ENCODE measurements at places on chromosomes 12 and 14.

DNA sequence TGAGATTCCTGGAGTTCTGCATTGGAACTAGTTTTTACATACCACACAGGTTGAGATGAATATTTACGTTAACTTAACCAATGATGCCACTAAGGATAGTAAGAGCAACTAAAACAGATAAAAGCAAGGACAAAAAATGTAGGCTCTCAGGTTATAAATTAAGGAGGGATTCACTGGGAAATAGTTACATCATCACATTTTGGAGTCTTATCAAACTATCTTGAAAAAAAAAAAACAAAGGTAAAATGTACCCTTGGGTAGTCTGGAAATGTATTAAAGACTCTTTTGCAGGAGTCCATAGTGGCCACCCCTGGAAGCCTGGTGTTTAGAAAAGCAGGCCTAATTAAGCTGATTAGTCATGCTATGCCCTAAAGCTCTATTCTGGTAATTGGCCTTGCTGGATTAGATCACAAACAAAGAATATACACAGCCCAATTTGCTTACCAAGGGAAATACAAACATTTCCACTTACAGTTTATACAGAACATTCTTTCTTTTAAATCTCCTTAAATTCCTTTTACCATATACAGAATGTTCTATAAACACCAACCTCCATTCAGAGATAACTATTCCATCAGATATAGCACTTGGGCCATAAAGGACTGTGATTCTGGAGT lies 39.3 kb downstream of the SLC25A47 start:
- no peak for DNase-seq

DNA sequence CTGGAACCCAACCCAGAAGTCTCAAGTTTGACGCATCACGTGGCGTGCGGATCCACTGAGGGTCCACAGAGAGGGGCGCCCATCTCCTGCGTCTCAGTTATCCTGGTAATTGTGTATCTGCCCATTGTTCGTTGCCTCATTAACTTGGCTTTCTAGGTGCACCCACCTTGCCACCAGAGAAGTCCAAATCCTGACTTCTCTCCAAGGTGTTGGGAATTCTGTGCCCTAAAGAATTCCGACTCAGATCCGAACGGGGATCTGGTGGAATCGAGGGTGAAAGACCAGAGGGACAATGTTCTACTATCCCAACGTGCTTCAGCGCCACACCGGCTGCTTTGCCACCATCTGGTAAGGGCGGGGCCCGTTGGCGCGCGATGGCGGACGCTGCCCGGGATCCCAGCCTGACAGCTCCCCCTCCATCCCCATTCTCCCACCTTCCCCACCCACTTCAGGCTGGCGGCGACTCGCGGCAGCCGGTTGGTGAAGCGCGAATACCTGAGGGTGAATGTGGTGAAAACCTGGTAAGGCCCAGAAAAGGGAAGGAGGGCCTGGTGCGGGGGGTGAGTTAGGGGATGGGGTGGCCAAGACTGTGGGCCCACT lies 481 bp downstream of the REC8 start:
- peak; percentile 36 for DNase-seq

GRCh38 chr12:87274594-87275245 lies 754.5 kb downstream of the C12orf50 start:
- no peak for DNase-seq

DNA sequence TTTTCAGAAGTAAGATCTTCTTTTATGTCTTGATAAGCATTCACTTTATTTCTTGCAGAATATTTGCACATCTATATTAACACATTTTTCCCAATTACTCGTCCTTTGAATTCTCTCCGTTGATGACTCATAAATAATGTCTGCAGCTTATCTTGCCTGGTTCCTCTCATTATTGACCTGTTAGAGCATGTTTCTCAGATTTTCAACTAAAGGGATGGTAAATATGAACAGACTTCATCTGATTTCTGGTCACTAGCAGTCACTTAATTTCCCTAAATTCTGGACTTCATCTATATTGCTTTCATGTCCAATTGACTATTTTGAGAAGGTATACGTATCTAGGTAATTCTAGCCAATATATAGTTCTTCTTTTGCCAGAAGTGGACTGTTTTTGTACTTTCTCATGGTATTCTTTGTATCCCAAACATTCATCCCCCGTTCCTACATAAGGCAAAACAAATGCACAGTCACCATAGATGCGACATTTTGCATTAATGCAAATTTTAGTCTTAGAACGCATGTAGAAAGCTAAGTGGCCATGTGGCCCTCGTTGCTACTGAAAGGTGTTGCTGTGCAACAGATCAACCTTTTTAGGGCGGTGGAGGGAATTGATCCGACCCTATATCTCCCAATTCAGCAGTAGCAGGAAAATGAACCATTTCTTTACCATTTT lies 6.2 kb downstream of the PIK3C2G start:
- DNase-seq = no peak

DNA sequence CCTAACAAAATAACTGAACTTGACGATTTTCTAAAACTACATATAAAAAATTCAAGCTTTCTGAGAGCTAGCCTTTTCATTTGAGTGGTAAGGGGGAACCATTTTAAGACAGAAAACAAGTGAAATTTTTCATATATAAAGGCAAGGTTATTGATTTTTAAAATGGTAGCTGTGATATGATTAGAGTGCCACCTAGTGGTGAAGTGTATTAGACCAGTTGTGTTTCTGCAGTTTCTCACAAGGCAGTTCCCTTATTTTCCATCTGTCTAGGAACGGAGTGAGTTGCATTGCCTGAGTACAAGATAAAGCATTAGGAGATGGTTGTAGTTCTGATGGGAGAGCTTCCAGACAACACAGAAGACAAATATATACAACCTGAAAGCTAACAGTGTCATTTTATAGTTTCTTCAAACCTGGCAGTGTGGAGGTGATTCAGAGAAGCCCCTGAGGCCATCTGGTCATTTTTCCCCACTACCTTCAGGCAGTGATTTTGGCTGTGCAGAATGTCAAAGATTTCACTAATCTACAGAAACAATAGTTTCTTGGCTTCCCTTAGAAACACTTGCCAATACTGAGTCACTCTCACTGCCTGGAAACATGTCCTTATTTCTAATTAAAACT lies 180.8 kb downstream of the C12orf50 start:
- DNase-seq = no peak

DNA sequence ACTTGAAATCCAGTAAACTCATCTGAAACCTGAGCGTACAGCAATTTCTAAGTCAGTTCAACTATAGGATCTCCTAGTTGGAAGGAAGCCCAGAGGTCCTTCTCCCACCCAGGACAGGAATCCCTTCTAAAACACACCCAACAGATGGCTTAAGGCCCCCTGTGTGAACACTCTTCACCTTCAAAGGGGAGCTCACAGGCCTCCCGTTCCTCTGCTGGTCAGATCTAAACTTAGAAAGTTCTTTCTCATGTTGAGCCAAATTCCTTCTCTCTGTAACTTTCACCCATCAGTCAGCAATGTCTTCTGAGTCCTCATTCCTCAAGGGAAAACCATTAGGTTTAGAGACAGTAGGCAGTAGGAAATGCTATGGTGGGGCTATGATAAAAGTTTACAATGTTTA lies 355.2 kb downstream of the PCNX1 start:
- no peak for DNase-seq

- DNase-seq = no peak
Measured at GRCh38 chr14:58258156-58258555, 13.5 kb downstream of the PSMA3 start.

DNA sequence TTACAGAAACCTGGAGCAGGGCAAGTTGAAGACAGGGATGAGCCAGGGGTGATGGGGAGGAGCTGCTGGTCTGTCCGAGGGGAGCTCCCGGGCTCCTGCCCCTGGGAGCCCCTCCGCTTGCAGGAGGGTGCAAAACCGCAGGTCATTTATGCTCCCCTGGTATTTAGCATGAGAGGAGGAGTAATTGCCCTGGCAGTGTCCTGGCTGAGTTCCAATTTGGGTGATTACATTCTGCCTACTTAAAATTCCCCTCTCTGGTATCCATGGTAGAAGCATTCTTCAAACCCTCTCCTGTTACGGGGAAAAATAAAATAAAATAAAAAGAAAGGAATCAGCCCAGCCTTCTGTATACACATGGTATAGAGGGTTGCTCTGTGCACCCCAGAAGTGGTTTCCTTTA lies 61.7 kb upstream of the VRK1 start:
- DNase-seq = no peak

DNA sequence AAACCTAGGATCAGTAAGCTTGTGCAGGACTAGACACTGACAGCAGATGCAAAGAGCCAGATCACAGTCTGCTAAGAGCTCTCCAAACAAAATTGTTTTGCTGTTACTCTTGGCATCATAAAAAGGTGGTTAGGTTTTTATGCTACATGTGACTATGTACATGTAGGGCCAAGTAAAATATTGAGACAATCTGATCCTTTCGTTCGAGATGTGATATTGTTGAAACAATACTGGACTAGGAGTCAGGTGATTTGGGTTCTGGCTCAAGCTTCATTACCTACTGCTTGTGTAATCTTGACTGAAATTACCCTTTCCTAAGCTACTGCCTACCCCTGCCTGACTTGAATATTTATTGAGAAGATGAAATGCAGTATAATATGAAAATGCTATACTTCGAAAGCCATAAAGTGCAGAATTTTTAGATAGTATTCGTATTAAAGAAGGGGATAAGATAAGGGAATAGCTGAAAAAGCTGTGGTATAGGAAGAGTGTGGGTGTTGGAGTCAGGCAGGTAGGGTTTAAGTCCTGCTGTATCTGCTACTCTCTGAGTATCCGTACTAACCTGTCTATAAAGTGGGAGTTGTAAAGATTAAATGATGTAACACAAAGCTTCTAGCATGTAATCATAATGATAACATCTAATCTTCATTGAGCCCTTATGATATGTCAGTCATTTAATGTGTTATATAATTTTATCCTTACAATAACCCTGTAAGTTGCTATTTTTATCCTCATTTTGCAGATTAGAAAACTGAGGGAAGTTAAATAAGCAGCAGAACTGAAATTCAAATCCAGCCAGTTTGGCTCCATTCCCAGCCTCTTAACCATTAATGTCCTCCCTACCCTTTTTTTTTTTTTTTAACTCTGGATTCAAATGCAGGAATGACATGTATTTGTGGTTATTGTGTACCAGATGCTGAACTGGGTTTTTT lies 38.6 kb upstream of the ATF1 start:
- DNase-seq = no peak

- no peak for DNase-seq
Measured at GRCh38 chr14:38404100-38404541, 148.2 kb upstream of the CLEC14A start.

- no peak for DNase-seq
Measured at GRCh38 chr14:95835121-95835730, 41.4 kb upstream of the TUNAR start.

DNA sequence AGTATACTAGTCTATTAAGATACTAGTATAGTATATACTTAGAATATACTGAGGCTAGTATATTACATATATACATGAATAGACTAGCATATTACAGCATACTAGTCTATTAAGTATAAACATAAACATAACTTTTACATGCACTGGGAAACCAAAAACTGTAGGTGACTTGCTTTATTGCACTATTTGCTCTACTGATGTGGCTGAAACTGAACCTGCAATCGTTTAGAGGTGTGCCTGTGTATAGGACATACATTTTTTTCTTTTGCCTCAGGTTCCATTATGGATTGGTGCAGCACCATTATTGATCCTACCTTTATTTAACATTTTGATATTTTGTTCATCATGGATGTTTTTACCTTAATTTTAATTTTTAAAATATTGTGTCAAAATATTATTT lies 143.2 kb upstream of the RGS6 start:
- no peak for DNase-seq

DNA sequence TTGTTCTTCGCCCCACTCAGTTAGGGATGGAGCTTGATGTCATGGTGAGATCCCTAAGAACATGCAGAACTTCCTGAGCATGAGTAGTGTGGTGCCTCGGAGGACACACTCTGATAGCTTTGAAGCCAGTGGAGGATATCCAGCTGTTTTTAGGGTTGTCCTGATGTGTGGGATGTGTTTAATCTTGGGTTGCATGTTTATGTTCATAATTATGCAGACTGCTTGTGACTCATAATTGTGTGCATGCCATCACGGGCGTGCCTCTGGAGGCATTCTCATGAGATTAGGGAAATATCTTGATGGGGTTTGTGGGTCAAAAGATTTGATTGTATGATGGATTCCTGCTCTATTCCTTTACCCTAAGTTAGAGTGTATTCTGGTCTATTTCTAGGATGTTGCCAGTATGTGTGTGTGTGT lies 267.4 kb upstream of the PELI2 start:
- no peak for DNase-seq

DNA sequence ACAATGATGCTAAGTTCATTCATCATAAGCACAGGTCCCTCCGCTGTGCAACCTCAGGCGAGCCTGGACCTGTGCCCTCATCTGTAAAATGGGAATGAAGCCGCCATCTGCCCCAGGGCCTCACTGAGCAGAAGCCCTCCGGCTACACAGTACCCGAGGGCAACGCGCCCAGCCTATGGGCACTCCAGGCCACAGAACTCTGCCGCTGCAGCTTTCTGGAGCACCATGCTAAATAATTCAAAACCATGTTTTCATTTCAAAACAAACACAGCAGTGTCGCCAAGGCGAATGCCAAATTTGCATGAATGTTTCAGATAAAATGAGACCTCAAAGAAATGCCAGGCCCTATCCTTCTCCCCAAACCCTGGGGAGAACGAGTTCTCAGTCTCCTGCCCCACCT lies 4.0 kb downstream of the NCOR2 start:
- DNase-seq = no peak

DNA sequence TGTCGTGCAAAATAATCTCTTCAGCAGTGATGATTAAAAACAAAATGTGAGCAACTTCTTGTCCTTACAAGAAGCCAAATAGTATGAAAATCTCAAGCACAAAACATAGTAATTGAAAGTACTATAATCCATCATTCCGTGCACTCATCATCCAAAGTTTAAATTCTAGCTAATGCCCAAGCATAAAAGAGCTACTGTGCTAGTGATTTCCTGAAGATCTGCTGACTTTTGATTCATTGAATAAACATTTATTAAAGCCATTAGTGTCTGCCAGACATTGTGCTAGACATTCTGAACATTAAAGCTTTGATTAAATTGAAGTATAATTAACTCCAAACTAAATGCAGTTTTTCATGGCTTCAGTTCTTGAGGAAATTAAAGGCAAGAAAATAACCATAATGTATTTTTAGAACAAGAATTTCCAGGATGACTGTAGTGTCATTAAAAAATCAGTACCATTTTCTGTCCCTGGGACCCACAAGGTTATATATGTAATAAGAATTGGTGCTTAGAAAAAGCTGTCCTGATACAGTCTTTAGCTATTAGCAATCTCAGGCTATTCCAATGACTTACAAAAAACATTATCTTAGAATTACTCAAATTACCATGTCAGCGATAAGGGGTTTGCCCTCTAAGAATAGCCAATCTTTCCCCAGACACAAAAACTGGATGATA lies 71.7 kb downstream of the CMAS start:
- no peak for DNase-seq

DNA sequence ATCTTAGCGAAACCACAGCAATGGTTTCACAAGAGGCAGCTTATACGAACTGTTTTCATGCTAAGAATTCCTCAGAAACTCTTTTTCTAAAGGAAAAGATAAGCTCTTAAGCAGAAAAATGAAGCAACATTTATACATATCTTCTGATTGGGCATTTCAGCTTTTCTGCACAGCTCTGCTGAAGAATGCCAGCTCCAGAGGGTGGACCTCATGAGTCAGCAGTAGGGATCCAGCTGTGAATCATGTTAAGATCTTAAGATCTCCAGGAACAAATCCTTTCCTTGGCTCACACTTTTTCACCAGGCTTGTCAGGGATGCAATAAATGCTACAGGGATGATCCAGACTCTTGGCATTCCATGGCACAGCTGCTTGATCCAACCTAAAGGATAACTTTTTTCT lies 477.1 kb upstream of the CCDC196 start:
- no peak for DNase-seq

Data from glutamatergic neuron (in vitro differentiated cells).